Fibroblast of mammary gland (primary cell): ENCODE measurements at places on chromosomes 11 and 22.

DNA sequence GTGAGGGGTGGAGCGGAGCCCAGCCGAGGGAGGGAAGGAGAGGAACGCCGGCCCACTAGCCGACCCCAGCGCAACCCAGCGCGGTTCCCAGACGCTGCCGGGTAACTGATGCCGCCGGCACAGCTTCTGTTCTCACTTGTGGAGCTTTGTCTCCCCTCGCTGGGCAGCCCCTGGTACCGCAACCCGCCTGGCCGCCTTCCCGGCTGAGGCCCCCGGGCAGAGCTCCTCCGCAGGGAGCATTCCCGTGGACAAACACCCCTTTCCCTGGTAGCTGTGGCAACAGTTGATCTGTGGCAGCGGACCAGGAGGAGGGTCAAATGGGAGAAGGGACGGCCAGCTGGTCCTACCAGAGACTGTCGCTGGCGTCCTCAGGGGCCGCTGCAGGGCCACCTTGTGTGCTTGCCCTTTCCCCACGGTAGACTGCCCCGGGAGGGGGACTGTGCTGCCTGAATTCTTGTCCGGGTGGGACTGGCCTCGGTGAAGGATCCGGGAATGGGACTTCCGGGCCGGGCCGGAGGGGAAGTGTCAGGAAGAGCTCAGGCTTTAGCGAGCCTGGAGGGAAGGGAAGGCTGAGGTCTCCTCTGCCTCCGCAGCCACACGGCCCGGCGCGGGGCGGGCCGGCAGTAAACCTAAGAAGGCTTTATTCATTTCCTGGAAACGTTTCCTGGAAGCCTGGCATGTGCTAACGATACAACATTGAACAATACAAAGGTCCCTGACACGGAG, 468.0 kb downstream of the OPCML start:
- peak; percentile 9 for DNase-seq

- no peak for DNase-seq
Measured at GRCh38 chr11:113715882-113716625, 9.9 kb upstream of the TMPRSS5 start.

DNA sequence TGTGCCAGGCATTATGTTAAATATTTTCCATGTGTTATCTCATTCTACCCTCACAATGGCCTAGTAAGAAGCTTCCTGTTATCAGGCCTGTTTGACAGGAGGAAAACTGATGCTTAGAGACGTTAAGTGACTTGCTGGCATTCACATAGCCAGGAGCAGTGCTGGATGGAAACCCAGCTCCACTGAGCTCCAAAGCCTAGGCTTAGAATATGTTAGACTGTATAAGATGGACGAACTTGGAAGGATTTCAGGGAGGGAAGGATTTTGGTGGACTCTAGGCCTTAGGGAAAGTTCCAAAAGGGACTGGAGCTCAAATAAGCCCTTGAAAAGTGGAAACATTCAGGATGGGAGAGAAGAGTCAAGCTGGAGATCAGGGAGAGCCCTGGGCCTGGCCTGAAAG, 2.1 kb downstream of the CD44 start:
- no peak for DNase-seq

DNA sequence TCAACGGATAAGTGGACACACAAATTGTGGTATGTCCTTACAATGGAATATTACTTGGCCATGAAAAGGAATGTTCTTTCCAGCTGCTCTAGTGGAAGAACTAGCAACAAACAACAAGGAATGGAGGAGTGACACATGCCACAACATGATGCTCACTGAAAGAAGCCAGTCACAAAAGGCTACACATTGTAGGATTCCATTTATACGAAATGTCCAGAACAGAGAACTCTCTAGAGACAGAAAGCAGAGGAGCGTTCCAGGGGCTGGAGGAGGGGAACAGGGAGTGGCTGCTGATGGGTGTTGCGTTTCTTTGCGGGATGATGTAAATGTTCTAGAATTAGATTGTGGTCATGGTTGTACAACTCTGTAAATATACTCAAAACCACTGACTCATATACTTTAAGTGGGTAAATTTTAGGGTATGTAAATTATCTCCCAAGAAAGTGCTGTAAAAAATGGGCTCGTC, 32.4 kb upstream of the PDGFB start:
- DNase-seq, result peak; percentile 83

DNA sequence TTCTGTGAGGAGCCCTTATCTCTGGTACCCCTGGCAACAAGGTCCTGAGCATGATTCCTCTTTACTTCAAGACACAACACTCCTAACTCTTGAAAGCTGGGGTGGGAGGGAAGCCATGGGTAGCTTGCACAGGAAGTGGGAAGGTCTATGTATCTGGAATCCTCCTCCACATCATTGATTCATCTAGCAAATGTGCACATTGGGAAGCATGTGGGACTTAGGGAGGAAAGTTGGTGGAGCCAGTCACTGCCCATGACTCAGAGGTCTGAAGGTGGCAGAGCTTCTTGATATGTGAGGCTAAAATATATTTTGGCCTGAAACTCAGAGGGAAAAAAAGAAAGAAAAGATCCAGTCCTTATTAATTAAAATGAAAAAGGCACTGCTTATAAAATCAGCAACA, 1000.9 kb downstream of the DLG2 start:
- DNase-seq, result peak; percentile 20

- DNase-seq, result no peak
Measured at GRCh38 chr11:67648796-67649613, 1.5 kb downstream of the ACY3 start.

DNA sequence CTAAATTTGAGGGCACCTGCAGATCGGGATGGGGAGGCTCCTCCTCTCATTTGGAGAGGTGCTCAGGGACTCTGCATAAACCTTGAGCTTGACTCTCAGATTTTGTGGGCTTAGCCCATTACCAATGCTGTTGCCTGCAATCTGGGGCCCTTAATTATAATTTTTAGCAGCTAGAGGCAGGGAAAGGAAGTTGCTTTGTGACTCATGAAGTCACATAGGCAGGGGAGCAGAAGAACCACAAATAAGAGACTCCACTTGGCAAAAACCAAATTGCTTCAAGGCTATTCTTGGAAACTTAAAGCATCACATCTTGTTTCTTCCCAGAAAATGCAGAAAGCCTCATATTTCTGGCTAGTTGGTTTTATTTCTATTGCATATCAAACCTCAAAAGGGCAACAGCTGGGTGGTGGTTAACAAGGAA, 46.9 kb downstream of the MICAL2 start:
- peak; percentile 84 for DNase-seq

GRCh38 chr22:25062386-25063085, 110.0 kb downstream of the KIAA1671 start:
- no peak for DNase-seq

- no peak for DNase-seq
Measured at GRCh38 chr11:110566577-110566976, 136.8 kb downstream of the FDX1 start.

GRCh38 chr22:17267661-17268330, 48.6 kb upstream of the ADA2 start:
- DNase-seq, result no peak

DNA sequence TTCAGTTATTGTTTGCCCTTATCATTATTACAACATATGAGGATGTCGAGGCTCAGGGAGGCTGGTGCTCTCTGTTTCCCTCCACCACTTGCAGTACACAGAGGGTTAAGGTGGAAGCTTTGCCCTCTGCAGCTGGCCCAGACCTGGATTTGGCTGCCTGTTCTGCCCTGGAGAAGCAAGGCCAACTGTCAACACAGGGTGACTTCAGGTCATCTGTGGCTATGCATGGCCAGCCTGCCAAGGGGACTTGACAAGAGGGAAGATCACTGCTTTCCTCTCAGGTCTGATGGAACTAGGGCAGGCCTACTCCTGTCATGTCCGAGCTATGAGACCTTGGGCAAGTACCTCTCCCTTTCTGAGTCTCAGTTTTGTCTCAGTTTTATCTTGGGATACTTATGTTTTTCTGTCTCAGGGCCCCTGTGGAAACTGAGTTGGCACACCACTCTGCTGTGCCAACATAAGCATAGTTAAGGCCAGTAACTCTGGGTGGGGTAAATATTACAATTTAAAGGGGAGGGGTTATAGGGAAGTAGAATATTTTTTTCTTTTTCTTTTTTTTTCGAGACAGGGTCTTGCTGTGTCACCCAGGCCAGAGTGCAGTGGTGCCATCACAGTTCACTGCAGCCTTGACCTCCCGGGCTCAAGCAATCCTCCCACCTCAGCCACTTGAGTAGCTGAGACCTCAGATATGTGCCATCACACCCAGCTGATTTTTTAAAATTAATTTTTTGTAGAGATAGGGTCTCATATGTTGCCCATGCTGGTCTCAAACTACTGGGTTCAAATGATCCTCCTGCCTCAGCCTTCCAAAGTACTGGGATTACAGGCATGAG, 2.4 kb upstream of the THRSP start:
- DNase-seq, result no peak
